Epithelial cell of proximal tubule (primary cell): ENCODE measurements at places on chromosomes 12 and 14.

DNA sequence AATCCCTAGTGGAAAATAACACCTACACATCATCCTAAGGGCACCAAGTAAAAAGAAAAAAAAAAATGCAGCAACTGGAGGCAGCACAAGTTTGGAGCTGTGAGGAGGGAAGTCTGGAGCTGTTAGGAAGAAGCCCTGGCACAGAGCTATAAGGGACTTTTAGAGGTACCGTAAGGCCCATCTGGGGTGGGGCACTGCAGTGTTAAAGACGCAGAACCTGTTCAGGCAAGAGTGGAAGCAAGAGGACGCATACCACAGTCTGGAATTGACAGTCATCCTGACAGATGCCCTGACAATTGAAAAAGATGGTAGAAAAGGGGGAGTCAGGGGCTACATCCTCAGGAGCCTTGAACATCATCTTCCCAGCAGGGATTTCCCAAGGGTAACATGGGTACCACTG, 195.9 kb upstream of the PLEKHG7 start:
- no peak for DNase-seq

DNA sequence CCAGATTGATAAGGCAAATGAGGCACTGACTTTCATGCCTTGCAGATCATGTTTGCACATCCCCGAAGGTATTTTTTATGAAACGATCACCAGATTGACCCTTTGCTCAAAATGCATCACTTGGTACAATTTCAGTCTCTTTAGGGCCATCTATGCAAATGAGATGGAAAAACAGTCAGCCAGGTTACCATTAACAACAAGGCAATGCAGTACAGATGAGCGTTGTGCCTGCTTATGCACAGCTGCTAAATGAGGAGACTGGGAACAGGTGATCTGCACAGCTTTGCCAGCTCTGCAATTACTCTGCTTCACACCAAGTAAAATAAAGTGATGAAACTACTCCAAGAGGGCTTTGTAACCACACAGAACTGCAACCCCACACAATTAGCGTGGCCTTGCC, 26.1 kb upstream of the PLEKHG7 start:
- DNase-seq: no peak

DNA sequence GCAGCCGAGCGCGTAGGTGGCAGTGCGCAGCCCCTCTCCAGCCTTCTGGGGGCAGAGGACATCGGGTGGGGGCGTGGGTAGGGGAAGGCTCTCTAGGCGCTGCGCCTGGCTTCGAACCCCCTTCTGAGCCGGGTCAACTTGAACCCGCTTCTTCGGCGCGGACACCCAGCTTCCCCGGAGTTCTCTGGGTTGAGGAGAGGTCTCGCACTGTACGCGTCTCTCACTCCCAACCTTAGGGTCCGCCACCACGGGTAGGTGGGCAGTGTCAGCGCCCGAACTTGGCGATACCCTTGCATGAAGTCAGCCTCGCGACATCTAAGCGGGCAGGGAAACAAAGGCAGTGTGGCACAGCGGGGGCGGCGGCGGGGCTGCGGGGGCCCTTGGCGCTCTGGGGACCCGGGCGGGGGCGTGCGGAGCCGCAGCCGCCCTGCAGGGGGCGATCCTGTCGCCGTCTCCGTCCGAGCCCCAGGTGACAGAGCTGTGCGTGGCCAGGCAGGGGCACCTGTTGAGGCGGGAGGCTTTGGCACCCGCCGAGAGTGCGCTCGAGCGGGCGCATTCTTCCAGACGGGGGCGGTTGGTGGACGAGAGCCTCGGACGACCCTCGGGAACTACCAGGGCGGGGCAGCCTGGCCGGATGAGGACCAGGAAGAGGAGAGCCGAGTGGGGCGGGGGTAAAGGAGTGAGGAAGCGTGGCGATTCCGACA, 1.1 kb downstream of the GALNT16 start:
- no peak for DNase-seq

DNA sequence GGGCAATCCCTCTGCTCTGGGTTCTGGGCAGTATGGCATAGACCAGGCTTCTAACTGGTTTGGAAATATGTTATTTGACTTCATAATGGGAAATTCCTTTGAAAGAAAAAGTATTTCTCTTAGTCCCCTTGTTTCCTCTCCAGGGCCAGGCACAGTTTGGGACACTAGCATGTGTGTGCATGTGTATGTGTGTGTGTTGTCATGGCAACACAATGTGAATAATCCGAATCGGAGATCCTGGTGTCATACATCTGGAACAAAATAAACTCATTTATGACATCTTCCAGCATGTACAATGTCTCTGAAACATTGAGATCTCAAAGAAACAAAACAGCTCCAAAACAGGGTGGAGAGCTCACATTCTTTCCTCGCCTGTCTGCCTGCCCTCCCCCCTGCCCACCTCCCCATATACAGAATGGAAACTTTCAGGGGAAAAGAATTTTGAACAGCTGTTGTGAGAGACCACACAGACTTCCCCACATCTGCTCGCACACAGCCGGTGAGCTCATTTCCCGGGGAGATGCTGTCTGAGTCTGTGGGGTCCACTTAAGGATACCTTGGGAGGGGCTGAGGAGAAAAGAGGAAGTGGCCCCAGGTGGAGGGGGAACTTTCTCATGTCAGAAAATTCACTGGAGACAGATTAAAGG, 55.5 kb upstream of the PARP11 start:
- DNase-seq: no peak

GRCh38 chr12:116920939-116921338, 10.2 kb downstream of the FBXW8 start:
- DNase-seq: no peak

- no peak for DNase-seq
These were observed 16.8 kb downstream of the MMP14 start for GRCh38 chr14:22852940-22853767.

DNA sequence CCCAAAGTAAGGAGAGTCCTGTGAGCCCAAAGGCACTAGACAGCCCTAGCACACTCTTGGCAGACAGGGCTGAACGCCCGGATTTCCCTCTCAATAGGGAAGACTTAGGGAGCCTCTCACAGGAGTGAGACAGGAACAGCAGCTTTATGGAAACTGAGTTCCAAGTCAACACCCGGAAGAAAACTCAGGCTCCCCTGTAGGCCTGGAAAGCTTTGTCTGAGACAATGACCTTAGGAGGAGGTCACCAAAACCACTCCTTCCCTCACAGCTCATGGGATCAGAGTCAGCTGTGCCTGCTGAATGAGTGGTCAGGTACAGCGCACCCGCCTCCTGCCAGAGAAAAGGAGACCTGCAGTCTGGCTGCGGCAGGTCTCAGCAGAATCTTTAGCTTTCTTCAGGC, 229.5 kb downstream of the CACNA1C start:
- DNase-seq: no peak

DNA sequence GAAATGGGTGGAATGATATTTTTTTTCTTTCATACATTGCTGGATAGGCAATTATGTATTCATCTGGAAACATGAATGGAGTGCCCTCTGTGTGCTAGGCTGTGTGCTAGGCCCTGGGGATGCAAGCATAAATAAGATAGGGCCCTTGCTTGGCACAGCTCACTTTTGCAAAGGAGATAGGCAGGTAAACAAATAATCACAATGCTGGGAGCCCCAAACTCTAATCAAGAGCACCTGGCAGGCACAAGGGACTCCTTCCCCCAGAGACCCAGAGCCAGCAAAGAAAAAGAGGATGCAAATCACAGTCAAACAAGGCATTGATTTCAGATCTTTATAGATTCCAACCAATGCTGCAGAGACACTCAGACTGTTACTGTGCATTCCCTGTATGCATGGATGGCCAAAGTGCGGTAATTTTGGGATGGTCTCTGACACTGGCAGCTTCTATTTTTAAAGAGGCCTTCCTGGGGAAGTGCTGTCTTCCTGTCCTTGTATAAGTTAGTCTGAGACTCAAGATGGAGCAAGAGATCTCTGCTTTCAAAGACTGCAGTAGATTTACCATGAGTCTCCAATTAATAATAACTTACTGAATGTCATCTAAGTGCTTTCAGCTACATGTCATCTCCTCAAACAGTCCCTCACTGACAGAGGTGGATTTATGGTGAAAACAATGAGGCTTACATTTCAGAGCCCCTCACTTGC, 45.1 kb upstream of the CPM start:
- no peak for DNase-seq

DNA sequence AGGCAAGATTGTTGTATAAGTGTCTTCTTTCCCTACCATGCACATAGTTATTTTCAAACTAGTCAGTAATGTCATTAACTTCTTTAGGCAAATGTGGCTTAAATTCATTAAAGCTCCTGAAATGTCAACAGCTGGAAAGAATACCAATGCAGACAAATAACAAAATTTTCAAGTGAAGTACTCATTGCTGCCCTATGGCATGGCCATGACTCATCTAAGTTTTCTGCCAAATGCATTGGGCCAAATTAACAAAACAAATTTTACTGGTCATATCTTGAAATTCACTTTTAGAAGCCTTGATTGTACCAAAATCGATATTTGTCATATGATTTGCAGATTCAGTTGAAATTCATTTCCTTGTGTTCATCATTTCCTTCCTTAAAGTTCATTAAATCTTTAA, 915.9 kb downstream of the SLC6A15 start:
- no peak for DNase-seq

DNA sequence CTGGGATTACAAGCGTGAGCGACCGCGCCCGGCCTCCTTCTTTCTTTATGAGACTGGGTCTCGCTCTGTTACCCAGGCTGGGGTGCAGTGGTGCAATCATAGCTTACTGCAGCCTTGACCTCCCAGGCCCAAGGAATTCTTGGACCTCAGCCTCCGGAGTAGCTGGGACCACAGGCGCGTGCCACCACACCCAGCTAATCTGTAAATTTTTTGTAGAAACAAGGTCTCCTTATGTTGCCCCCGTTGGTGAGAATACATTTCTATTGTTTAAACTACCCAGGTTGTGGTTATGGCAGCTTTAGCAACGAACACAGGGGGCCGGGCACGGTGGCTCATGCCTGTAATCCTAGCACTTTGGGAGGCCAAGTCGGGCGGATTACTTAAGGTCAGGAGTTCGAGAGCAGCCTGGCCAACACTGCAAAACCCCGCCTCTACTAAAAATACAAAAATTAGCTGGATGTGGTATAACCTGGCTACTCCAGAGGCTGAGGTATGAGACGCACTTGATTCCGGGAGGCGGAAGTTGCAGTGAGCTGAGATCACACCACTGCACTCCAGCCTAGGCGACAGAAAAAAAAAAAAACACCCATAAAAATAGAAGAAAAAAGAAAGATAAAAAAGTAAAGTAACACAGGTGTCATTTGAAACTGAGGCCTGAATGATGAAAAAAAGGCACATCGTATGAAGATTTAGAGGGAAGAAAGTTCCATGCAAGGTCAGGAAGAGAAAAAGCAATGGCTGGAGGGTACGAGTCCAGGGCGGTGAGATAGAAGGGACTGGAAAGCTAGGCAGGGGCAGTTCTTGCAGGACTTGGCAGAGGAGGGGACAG, 977 bp upstream of the TMEM120B start:
- no peak for DNase-seq

GRCh38 chr12:52828591-52829021, 5.5 kb downstream of the KRT79 start:
- DNase-seq: no peak

- peak; percentile 67 for DNase-seq
These were observed 38.4 kb upstream of the CPM start for GRCh38 chr12:68971404-68971803.

GRCh38 chr14:26548406-26548805, 49.4 kb downstream of the NOVA1 start:
- no peak for DNase-seq

DNA sequence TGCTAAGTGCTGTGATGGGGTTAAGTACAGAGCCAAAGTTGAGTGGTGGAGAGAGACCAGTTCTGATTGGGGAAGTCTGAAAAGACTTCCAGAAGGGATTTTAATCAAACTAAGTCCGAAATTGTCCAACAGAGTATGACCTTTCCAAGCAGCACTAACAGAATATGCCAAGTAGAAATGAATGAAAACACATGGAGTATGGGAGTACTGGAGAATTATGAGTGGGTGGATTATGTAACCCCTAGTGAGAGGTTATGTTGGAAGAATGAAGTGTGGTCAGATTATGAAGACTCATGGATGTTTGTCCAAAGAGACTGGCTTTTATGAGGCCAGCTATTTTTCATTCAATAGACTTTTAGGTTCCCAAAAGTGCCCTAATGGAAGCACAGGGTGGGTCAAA, 94.0 kb upstream of the PLEKHA5 start:
- DNase-seq: no peak

GRCh38 chr12:93727195-93727811, 50.1 kb downstream of the CRADD start:
- DNase-seq: no peak

DNA sequence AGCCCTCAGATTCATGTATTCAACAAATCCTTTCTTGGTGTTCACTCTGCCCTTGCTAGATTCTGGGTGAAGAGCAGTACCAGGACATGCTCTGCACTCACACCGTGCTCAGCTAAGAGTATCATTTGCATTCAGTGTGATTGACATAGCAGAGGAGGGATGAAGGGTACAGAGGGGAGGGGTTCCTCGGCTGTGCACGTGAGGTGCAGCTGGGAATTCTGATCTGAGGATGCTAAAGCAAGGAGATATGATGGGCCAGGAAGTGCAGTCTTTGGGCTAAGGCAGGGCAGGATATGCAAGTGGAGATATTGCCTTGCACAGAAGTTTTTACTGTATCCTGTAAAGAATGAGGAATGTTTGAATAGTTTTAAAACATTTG, 108.6 kb downstream of the FGD4 start:
- no peak for DNase-seq

DNA sequence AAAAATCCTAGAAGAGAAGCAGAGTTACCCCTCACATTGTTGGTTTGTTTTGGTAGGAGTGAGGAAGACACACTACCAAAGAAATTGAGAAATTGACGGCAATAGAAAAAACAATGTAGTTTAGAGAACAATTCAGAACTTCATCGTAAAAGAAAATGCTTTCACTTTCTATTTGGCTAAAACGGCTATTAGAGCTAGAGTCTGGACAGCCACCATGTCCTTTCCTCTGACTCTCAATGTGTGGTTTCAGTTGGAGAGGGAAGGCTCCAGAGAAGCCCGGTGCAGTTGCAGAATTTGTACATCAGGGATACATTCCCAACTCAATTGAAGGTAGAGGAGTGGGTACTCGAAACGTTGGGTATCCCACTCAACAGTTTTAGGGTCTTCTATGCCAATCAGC, 535.3 kb downstream of the GALC start:
- no peak for DNase-seq

DNA sequence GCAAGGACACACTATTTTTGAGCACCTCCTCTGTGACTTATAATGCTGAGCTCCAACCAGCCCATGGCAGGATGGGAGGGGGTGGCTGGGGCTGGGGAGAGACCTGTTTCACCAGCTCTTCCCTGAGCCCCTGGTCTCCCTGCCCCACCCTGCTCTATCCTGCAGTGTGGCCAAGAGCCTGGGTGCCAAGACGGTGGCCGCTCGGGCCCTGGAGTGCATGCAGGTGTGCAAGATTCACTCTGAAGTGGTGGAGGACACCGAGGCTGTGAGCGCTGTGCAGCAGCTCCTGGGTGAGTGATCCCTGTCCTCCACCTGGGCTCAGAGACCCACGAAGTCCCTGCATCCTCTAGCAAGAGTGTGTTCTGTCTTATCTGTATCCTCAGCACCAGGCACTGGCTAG, 14.4 kb downstream of the SDSL start:
- DNase-seq: no peak

DNA sequence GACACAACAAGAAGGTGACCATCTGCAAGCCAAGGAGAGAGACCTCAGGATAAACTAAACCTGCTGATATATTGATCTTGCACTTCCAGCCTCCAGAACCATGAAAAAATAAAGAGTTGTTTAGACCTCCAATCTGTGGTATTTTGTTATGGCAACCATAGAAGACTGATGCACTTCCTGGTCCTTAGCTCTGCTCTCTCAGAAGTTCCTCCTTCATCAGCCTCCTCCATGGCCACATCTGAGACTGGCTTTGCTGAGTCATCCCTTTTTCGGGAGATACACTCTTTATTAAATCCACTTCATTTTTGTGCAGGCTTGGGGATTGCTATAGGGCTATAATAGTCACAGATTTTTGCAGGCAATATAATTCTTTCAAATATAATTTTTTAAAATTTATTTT, 89.6 kb upstream of the ATF7IP start:
- no peak for DNase-seq
